ENCODE measurements at places on chromosomes 2 and 18.

DNA sequence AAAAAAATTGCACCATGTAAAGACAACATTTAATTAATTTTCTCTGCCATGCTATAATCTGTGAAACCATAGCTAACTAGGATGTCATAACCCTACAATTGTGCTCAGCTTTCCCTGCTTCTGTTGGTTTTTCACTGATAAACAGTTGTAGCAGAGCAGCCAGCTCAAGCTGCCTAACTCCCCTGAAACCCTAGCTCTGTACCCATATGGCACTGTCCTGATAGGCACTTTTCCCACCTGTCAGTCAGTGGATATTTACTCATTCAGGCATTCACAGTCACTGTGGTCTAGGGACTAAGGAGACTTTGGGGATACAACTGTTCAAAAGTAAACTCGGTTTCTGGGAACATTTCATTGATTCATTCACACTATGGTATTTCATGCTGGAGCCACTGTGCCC is 407.0 kb downstream of the DSEL start:
- no peaks in the 10 kb centered on the region for H3K4me1 ChIP-seq
- no peaks in the 10 kb centered on the region for H3K27me3 ChIP-seq
- no peak for DNase-seq
- H3K4me3 ChIP-seq = no peak overlapping the region
- H3K27ac ChIP-seq = no peak overlapping the region

DNA sequence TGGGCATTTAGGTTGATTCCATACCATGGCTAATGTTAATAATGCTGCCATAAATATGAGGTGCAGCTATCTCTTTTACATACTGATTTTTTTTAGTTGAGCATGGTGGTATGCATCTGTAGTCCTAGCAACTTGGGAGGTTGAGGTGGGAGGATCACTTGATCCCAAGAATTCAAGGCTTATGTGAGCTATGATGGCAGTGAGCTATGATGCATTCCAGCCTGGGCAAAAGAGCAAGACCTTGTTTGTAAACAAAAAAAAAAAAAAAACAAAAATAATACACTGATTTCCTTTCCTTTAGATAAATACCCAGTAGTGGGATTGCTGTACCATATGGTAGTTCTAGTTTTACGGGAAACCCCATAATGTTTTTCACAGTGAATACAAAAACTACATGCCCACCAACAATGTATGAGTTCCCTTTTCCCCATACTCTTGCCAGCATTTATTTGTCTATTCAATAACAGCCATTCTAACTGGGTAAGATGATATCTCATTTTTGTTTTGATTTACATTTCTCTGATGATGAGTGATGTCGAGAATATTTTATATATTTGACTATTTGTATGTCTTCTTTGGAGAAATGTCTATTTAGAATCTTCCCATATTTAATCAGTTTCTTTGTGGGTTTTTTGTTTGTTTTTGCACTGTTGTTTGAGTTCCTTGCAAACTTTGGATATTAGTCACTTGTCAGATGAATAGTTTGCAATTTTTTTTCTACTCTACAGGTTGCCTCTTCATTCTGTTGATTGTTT is 281.0 kb upstream of the KYNU start:
- no peak for DNase-seq
- H3K27ac ChIP-seq = no peak overlapping the region
- H3K4me1 ChIP-seq = no peaks in the 10 kb centered on the region
- no peaks in the 10 kb centered on the region for H3K36me3 ChIP-seq

GRCh38 chr18:54181856-54182602 is 42.4 kb downstream of the MBD2 start:
- no peaks in the 10 kb centered on the region for H3K4me1 ChIP-seq
- H3K27ac ChIP-seq = no peak overlapping the region
- no peak overlapping the region for H3K4me3 ChIP-seq
- peaks cover 16% of the 10 kb centered on the region for H3K36me3 ChIP-seq
- no peak for DNase-seq

GRCh38 chr2:222318712-222319585 is 20.2 kb upstream of the PAX3 start:
- H3K4me3 ChIP-seq = no peak overlapping the region
- no peaks in the 10 kb centered on the region for H3K36me3 ChIP-seq
- H3K27me3 ChIP-seq = peaks cover 47% of the 10 kb centered on the region
- H3K4me1 ChIP-seq = peaks cover 11% of the 10 kb centered on the region
- no peak overlapping the region for H3K27ac ChIP-seq

DNA sequence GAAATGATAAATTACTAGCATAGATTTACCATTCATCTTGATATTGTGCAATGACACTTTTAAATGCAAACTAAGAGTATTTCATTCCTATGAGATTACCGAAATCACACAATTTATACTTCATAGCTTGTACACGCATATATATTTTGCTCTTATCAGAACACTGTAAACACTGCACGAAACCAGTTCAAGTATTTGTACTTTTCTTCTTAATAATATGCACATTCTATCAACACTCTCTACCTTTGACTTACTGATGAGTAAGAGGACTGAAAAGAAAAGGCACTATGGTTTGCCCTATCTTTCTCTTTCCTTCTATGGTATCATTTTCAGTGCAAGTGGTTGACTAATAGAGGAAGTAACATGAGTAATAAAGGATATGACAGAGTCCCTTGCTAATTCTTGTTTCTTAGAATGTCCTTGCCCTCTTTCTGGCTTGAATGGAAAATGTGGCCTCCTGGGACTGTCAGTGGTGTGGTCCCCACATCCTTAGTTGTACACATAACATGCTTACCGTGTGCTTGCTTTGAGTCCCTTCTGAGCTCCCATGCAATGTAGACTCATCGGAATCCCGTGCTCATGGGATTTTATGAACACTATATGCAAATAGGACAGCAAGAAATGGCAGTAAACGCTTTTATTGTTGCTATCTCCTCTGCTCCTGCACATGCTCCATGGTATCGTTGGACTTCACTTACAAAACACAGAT is 363.5 kb upstream of the TNP1 start:
- peaks cover 9% of the 10 kb centered on the region for H3K4me1 ChIP-seq
- no peak overlapping the region for H3K4me3 ChIP-seq
- DNase-seq = peak; percentile 6
- H3K27ac ChIP-seq = no peak overlapping the region
- no peaks in the 10 kb centered on the region for H3K27me3 ChIP-seq

DNA sequence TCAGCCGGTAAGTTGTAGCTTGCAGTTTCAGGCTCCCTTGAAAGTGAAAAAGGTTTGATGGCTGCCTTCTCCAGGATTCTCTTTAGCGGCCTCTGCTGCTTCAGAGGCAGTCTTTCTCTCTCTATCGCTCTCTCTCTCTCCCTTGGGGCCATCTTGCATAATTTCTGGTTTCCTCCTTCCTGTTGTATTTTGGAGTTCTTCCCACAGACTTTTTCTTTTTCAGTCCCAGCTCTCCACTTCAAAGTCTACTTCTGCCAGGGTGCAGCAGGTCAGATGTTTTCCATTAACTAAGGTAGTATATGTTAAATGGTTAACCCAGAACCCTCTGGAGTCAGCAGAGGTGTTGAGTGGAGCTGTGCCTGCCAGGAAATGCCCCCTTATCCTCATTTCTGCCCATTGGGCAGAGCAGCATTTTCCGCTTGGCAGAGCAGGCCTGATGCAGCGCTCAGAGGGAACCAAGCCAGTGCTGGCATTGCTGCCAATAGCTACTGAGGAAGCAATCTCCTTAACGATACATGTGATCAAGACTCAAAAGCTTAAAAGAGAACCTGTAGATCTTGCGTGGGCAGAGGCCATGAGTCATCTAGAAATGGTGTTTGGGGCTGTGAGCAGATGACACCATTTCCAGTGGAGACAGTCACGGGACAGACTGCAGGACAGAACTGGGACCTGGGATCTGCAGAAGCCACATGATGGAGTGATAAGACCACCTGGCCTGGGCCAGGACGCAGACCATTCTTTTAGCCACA is 20.8 kb downstream of the DBI start:
- H3K4me1 ChIP-seq = no peaks in the 10 kb centered on the region
- no peak for DNase-seq
- H3K27me3 ChIP-seq = no peaks in the 10 kb centered on the region

DNA sequence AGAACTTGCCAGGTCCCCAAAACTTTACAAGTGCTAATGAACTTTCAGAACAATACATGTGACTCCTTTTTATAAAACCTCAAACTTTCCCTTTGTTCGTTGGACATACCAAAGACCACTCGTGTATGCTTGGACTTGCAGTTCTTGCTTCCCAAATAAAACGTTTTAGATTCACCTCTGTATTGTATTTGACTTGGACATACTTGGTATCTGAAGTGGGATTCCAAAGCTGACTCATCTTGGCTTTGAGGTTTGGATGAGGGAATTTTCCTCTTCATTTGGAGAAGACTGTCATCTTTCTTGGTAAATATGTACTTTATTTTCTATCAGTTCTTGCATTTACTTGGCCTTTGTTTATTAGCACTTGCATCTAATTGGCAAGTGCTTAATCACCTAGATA is 8.0 kb upstream of the CYB5A start:
- H3K4me1 ChIP-seq = no peaks in the 10 kb centered on the region
- H3K27ac ChIP-seq = no peak overlapping the region
- no peak overlapping the region for H3K4me3 ChIP-seq
- H3K36me3 ChIP-seq = no peaks in the 10 kb centered on the region

DNA sequence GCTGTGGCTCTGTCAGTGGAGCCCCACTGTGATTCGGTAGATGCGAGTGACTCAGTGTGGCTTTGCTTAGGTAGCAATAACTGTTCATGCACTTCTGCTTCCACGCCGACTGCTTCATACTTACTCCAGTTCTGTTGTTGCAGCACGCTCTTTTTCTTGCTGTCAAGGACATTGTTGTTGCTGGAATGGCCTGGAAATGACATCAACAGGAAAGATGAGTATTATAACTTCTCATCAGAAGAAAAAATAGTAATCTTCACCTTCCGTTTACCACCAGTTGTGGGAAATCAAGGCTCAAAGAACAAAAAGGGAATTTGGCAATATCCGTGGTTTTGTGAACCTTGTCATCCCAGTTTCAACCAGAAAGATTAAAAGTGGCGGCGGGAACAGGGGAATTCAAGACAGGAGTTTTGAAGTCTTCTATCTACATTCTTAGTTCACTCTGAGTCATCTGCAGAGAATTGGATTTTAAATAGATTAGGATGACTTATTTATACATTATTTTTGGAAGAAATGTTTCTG is 8.3 kb downstream of the TM4SF20 start:
- H3K4me3 ChIP-seq = no peak overlapping the region
- DNase-seq = no peak
- no peaks in the 10 kb centered on the region for H3K36me3 ChIP-seq
- no peaks in the 10 kb centered on the region for H3K4me1 ChIP-seq

- no peak for DNase-seq
- H3K36me3 ChIP-seq = peaks cover 4% of the 10 kb centered on the region
- H3K27me3 ChIP-seq = no peaks in the 10 kb centered on the region
- H3K4me1 ChIP-seq = no peaks in the 10 kb centered on the region
- H3K27ac ChIP-seq = no peak overlapping the region
- no peak overlapping the region for H3K4me3 ChIP-seq
These were observed 516.4 kb downstream of the ZEB2 start for GRCh38 chr2:144003460-144004075.

DNA sequence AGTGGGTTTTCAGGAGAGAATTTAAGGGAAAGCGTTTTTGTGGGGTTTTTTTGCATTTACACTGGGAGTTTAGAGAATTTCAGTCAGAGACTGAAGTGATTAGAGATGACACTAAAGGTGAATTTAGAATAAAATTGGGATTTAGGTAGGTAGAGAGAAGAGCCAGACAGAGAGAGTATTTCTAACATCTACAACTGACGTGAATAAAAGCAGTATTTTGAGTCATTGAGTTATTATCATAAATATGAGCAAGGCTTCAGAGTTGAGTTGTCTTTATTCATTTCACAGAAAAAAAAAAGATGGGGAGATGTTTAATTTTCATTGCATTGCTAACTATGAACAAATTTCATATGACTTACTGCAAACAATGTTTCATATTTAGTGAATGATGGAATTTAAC is 202.9 kb downstream of the DPP4 start:
- no peak for DNase-seq
- H3K27ac ChIP-seq = no peak overlapping the region
- H3K4me3 ChIP-seq = no peak overlapping the region
- H3K27me3 ChIP-seq = peaks cover 3% of the 10 kb centered on the region
- H3K4me1 ChIP-seq = no peaks in the 10 kb centered on the region

- no peaks in the 10 kb centered on the region for H3K4me1 ChIP-seq
- H3K27ac ChIP-seq = no peak overlapping the region
- DNase-seq = no peak
- no peaks in the 10 kb centered on the region for H3K27me3 ChIP-seq
These were observed 167.1 kb downstream of the ESCO1 start for GRCh38 chr18:21433436-21433835.

DNA sequence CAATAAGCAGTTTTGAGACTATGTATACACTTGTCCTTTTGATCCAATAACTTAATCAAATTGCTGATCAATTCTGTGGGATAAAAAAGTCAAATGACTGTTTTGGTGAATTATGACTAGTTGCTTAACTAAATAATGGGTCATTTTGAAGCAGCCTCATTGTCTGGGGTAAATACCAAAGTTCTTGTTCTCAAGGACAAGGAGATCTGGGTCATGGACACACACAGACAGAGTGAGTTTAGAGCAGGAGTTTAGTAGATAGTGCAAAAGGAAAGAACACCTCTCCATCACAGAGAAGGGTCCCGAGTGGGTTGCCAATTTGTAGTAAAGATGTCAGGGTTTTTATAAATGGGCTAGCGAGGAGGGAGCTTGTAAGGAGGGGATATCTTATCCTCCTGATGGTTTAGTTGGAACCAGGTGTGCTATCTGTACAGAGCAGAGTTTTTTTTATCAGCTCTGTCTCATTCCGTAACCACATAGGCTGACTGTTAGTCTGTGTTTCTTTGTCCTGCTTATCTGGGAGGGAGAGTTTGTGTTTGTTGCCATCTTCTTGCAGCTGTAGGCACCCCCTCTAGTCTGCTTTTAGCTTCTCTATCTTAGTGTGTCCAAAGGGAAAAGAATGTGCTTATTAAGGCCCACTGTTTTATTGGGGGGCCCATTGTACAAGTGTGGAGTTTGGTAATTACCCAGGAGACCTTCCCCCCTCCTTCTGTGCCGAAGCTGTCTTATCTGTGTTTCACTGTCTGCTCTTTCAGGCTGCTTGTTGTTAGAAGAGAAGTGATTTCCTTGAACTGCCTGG is 48.7 kb upstream of the C1GALT1C1L start:
- no peak overlapping the region for H3K27ac ChIP-seq
- H3K4me3 ChIP-seq = no peak overlapping the region
- H3K36me3 ChIP-seq = no peaks in the 10 kb centered on the region
- no peak for DNase-seq
- H3K4me1 ChIP-seq = no peaks in the 10 kb centered on the region

DNA sequence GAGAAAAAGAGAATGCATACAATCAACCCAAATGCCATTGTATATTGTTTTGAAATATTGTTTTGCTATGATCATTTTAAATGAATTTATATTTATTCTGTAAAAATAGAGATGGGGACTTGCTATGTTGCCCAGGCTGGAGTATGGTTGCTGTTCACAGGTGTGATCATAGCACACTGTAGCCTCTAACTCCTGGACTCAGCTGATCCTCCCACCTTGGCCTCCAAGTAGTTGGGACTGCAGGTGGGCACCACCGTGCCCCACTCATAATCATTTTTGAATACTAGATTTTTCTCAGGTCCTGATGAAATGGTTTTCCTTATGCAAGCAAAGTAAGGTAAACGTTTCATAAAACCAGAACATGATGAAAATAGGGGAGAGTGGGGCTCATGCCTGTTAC is 46.3 kb downstream of the TMEM17 start:
- no peaks in the 10 kb centered on the region for H3K36me3 ChIP-seq
- peaks cover 3% of the 10 kb centered on the region for H3K27me3 ChIP-seq
- H3K4me1 ChIP-seq = peaks cover 9% of the 10 kb centered on the region
- DNase-seq = no peak
